Adipocyte (in vitro differentiated cells): ENCODE measurements at places on chromosomes 5 and 9.

GRCh38 chr9:97632248-97632984 lies 752 bp downstream of the TSTD2 start:
- DNase-seq, result peak; percentile 88

GRCh38 chr5:90792725-90793124 lies 234.1 kb downstream of the ADGRV1 start:
- no peak for DNase-seq

GRCh38 chr9:123416176-123416575 lies 60.2 kb downstream of the CRB2 start:
- DNase-seq, result no peak

DNA sequence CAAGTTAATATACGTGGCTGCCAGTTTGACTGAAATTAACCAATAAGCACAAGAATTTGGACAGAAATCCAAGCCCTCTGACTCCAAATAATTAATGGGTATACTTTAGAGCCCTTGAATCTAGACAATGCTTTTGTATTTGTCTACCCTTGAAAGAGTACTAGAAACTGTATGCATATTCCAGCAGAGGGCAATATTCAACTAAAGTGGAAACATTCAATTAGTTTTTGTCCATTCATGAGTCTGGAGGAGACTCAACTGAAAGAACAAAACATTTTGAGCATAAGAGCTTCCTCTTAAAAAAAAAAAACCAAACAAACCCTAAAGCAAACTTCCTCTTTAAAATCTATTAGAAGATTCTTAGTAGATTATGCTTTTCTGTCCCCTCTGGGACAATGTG lies 157.8 kb downstream of the ARHGEF28 start:
- DNase-seq, result peak; percentile 45

DNA sequence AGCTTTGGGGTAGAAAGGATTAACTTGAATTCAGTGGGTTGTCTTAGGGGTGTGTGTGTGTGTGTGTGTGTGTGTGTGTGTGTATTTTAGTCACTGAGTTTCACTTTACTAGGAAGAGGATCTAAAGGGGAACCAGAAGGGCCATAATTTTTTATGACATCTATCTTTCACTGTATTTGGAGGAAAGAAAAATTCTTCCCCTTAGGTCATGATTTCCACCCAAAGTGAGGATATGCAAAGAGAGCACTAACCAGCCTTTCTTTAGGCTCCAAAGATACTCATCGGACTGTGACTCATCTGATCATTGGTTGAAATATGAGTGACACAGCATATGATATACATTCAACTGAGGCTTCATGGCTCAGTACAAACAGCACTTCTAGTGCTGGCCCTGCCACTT lies 75.2 kb upstream of the RASGRF2 start:
- DNase-seq, result peak; percentile 8

DNA sequence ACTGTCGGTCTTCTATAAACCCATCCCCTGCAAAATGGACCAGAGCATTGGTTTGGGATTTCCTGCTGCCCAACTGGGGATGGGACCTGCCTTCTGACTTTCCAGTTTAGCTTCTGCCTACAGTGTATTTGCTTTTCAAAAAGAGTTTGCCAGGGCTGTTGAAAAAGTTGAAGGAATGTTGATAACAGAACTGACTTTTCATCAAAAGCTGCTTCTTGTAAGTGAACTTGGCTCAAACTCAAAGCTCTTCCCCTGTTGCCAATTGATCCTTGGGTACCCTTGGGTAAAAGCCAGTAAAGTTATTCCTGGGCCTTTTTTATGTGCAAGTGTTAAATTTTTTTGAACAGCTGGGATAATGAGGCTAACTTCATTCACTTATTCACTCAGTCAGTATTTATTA lies 142.9 kb upstream of the SLC30A5 start:
- DNase-seq, result no peak

- DNase-seq, result no peak
These were observed 26.2 kb downstream of the NDUFA8 start for GRCh38 chr9:122133263-122133983.

DNA sequence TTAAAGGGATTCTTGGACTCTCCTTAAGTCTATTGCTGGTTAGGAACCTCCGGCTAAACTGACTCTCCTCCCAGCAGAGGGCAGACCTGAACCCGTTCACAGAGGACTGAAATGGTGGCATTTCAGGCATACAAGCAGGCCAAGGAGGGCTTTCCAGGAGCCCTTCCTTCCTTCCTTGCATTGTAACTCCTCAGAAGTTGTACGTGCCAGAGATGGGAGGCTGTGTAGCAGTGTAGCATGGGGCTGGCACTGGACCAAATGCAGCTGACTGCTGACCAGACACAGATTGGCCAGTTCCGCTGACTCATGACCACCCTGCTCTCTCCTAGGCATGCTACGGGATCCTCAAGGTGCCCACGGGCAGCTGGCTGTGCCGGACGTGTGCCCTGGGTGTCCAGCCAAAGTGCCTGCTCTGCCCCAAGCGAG lies 36.4 kb downstream of the JADE2 start:
- peak; percentile 52 for DNase-seq

GRCh38 chr5:14741131-14741530 lies 76.6 kb downstream of the OTULIN start:
- DNase-seq, result no peak

DNA sequence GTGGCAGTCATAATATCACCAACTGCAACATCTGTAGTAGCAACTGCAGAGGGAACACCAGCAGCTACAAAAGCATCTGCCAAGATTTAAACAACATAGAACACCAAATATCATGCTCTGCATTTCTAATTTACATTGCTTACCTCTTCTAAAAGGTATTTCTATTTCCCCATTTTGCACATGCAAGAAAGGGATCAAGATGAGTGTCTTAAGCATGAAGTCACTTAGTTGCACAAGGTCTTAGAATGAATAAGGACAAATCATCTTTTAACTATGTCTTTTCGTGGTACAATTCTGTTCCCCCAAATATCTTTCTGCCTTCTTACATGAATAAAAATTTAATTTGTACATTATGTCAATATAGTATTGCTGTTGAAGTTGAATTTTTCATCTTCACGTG lies 1746.4 kb downstream of the EFNA5 start:
- DNase-seq, result peak; percentile 78

DNA sequence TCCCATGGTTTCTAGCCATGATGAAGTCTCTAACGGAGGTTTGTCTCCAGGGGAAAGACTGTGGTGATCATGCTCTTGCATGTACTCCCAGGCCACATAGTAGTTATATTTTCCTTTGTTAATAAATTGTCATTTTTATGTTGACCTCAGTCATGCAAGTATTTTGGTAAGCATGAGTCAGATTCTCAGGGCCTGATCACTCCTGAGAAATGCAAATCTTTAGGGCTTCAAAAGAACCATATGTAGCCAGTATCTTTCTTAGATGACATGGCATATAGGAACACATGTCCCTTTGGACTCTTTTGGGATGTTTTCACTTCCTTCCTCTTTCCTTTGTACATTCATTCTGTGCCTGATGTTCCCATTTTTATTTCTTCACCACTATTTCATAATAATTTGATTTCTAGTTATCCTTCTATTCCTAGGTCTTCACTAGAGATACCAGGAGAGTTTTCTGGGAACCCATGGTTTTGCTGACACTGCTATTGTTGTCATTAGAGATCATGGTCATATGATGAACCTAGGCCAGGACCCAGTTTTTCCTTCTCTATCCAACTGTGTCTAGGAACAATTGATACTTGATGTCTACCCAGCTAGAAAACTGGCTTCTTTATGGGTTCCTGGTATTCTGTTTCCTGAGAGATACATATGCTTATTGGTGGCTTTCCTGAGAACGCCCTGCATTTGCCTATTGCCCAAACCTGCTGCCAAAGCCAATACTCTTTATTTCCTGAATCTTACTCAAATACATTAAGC lies 248.1 kb upstream of the NREP start:
- DNase-seq, result peak; percentile 59

DNA sequence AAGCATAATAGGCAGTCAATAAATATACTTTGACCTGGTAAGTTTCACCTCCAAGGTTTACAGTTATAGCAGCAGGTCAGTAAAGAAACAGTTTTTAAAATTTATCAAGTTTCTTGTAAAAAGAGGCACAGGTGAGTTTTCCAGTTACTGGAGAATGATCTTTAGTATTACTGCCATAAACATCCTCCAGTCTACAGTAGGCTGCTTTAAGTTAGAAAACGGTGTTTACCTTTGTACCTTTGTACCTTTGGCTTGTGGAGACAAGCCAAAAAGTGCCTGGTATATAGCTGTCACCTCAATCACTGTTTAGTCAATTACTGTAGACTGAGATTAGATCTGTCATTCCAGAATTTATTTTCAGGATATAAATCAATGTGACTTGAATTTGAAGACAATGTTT lies 42.7 kb upstream of the SRFBP1 start:
- DNase-seq, result no peak

DNA sequence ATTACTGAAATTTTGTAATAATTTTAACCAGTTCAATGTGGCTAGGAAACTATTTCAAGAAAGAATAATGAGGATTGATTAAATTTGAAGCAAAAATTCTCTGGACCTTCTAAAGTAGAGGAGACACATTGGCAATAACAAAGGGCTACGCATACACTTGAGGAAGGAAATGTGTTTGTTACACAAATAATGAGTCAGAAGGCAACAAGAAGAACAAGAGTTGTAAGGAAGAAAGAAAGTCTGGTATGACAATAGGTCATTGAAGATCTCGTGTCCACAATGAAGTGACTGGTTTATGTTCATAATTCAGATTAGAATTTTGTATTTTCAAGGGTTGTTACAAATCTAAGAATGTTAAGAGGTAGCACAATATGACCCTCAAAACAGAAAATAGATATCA lies 25.8 kb downstream of the ST8SIA4 start:
- no peak for DNase-seq

DNA sequence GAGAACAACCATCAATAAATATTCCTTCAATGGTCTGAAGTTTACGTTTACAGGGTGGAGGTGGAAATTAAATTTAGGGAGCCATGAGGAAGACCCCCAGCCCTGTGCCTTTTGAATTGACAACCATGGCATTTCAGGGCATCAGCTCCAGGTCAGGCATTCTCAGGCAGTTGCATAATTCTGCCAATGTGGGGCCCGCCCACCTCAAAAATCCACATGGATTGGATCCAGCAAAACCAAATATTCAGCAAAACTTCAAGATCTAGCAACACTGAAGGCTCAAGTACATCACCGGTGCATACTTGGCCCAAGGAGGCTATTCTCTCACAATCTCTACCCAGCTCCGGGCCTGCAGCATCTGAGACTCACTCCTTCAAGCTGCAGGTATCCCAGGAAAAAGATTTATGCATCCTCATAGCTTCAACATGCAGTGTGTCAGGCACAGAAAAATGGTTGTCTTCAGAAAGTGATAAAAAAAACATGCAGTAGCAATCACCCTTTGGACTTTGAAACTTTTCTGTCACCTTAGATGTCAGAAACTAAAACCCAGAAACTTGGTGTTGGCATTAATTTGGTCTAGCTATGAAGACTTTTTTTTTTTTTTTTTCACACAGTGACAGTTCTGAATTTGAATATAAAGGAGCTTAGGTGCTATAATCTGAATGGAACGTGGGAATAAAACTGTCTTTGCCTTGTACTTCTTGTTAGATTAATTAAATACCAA lies 21.4 kb upstream of the ANXA2R start:
- DNase-seq, result peak; percentile 74

- DNase-seq, result no peak
These were observed 180.1 kb upstream of the MVB12B start for GRCh38 chr9:126146254-126147145.

DNA sequence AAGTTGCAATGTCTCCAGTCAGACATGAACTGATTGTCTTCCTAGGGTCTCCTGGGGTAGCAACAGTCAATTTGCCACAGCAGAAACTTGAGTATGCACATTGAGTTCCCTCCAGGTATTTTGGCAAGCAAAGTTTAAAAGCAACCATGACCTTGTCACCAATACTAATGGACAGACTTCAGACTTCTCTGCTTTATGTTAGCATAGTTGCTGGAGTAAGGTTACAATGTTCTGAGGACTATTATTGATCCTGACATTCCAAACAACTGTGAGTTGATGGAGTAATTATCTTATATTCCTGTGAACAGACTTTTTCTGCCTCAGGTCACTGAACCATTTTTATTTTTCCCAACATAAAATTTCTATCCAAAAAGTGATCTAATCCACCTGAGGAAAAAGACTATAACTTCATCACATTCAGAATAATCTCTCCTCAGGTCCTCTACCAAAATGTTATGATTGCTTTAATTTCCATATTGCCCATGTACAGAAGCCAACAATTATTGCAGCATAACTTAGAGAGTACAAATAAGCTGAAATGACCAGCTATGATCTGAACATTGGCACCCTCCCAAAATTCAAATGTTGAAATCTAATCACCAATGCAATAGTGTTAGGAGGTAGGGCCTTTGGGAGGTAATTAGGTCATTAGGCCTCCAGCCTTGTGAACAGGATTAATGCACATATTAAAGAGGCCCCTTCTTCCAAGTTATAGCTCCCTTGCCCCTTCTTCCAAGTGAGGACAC lies 228.3 kb downstream of the PDE4D start:
- DNase-seq, result peak; percentile 6

GRCh38 chr9:33818847-33819500 lies 2.0 kb downstream of the UBE2R2 start:
- DNase-seq, result peak; percentile 60

DNA sequence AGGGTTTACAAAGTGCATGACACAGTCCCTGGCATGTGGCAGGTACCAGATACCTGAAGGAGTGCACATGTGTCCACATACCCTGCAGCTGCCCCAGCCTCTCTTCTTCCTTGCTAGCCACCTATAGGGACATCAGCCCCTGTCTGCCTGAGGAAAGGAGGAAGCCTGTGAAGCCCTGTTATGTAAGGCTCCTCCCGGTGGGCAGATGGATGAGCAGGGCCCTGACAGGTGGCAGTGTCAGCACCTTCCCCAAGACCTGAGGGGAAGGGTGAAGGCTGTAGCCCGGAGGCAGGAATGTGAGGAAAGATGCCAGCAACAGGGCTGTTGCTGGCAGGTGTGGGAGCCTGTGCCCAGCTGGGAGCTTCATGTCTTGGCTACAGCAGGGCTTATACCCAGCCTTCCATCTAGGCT lies 21.7 kb downstream of the TCF7 start:
- DNase-seq, result no peak

- no peak for DNase-seq
These were observed 10.5 kb upstream of the OLFM1 start for GRCh38 chr9:135076876-135077430.

DNA sequence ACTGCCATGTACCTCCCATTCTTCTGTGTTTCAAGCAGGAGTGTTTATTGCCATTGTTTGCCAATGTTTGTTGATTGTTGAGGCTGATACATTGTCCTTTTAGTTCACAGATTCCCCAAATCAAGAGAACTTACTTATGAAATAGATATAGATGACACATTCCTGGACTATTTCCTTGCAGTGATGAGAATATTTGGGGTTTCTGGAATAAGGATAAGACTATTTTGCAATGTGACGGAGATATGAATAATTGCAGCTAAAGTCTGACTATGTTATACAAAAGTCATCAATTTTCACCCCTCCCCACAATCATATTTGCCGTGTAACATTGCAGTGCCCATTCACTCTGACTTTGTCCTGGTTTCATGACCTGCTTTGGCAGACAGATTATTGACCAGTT lies 460.8 kb downstream of the CDH10 start:
- no peak for DNase-seq

DNA sequence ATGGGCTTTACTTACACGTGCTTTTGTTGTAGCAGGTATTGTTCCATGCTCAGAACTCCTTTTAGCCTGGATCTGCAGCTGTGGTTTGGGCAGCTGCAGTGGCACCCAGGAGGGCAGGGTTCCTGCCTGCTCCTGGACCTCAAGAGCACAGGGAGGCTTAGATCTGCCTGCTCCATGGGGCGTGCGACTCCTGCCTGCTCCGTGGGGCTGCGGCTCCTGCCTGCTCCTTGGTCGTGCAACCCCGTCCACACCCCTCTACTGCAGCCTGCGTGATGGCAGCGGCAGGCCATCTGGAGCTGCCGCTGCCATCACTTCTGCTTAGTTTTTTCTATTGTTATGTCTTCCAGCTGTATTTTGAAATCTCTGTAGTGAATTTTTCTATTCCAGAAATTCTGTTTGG lies 11.7 kb upstream of the UGT3A2 start:
- DNase-seq, result no peak
